ENCODE measurements at places on chromosomes 5 and 9.

DNA sequence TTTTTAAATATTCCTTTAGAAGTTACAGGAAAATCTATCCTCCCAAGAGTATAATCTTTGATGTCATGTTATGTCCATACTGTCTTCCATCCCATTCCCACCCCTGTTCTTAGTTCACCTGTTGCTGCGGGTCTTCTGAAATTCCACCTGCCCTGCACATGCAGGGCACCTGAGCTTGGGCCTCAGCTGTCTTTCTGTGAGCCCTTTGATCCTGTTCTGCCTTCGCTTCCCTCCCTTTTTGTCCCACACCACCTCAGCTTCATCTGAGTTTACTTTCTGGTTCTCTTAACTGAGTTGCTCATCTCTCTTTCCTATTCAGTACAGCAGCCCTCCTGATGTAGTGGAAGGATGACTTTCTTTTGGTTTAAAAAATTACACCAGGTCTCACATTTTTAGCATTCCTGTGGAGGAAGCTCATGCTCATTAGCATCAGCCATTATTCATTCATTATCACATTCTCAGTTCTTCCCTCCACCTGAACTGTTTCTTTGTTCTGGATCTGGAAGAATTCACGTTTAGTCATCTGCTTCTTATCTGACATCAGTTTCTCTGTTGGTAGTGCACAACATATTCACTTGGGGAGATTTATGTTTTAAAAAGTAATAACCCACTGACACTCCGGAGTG is 211.0 kb downstream of the ADCY2 start:
- no peak for DNase-seq

- no peak for DNase-seq
Measured at GRCh38 chr5:139388198-139388821, 1.4 kb downstream of the MZB1 start.

- no peak for DNase-seq
Measured at GRCh38 chr5:34517249-34517648, 138.9 kb upstream of the RAI14 start.

DNA sequence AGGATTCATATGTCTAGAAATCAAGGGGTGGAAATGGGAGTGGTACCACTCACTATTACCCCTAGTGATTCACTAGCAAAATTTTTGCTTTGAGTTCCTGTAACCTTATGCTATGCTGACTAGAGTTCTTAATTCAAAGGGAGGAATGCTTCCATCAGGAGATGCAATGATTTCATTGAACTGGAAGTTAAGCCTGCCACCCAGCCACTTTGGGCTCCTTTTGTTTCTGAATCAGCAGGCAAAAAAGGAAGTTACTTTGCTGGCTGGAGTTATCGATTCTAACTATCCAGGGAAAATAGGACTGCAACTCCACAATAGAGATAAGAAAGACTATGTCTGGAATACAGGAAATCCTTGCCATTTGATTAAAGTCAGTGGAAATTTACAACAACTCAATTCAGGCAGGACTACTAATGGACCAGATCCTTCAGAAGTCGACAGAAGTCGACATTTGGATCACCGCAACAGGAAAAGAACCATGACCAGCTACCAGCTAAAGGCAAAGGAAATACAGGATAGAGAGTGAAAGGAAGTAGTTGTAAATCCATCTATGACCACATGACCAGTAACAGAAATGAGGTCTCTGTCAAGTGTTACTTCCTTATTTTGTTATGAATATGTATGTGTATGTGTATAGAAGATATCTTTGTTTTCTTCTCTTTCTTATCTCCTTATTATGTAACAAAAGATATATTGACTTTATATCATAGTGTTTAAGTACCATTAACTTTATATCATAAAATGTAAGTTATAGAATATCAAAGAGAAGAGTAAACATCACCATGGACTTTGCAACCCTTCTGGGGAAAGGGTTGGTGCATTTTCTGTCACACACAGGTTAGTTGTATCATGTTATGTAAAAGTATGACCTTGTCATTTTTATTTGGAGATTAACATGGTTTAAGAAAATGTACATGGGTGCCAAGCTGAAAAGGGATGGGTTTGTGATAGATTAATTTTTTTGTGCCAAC is 198.7 kb upstream of the HAPLN1 start:
- DNase-seq, result no peak

GRCh38 chr5:107670087-107670931 is 428 bp downstream of the EFNA5 start:
- no peak for DNase-seq

DNA sequence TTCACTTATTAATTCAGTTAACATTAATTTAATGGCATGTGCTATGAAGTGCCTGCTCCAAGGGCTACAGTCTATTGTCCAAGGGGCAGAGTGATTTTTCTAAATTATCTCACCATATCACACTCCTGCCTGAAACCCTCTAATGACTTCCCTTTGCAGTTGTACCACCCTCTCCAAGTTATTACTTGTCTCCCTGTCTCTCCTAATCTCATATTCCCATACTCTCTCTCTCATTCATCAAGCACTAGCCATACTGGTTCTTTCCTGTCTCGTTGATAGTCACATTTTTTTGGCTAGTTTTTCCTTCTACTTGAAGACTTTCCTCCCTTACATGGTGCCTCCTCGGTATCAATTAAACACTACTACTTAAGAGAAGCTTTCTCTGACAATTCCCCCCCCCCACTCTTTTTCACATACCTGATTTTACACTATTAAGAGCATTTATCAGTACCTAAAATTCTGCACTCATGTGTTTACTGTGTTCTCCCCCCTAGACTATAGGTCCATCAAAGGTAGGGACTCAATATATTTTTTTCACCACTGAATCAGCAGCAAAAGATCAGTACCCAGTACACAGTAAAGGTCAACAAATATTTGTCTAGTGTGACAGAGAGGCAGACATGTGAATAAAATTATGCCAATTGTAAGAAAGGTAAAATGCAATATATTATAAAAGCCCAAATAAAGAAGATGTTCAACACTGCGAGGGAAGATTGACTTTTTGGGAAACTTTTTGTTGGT is 19.0 kb downstream of the RICTOR start:
- no peak for DNase-seq
